ENCODE measurements at places on chromosomes 13 and 19.

- peak; percentile 13 for DNase-seq
Observed at GRCh38 chr13:110680852-110681251, 25.1 kb downstream of the CARS2 start.

DNA sequence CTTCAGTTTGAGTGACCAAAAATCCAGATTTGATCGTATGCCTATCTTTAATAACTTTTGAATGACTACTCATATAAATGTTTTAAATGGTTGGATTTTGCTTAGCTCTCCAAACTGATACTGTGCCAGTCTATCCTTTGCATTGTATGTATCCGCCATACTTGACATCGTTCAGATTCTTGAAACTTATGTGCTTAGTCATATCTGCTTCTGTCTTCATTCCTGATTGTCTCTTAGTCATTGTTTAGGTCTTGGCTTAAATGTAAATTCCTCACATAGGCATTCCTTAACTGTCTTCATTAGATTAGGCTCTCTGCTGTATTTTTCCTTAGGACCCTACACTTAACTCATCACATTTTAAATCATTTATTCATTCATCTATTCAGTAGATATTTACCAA, 126.0 kb downstream of the PCCA start:
- no peak for DNase-seq

DNA sequence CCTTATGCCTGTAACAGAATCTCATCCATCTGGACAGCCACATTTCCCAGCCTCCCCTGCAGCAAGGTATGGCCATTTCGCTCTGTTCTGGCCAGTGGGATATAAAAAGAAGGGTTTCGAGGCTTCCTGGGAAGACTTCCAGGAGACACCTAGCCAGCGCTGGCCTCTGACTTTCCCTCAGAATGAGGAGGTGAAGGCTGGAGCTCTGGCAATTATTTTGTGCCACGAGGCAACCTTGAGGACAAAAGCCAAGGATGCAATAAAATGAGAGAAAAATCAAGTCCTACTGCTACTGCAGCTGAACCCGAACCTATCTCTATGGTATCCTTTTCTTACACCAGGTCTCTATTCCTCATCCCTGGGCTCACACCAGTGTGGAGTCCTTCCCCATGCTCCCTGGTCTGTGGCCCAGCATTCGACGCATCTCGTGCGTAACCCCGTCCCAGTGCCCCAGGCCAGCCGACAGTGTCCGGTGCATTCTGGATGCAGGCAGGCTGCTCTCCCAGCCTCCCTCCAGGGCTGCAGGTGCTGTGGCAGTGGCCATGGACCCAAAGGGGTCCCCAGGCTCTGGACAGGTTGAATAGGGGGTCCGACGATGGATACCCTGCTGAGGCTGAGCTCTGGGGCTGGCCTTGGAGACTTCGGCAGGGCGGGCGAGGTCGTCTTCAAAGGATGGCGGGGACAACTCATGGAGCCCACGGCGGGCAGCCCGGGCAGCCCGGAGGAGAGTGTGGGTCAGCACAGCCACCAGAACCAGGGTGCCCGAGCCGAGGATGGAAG, 12.2 kb downstream of the TMEM221 start:
- no peak for DNase-seq

DNA sequence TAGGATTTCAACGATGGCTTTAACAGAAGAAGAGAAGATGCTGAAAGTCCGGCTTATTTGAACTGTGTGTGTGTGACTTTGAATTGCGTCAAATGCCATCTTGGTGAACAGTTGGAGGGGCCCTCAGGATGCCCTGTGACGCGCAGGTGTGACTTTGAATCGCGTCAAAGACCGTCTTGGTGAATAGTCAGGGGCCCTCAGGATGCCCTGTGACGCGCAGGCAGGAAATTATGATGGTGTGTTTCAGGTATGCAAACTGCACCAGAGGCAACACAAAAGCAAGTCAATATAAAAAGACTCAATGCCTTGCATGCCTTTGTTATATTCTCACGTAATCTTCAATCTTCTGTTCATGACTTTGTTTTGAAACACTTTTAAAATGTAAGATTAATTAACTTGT, 29.2 kb downstream of the ATP11A start:
- no peak for DNase-seq

DNA sequence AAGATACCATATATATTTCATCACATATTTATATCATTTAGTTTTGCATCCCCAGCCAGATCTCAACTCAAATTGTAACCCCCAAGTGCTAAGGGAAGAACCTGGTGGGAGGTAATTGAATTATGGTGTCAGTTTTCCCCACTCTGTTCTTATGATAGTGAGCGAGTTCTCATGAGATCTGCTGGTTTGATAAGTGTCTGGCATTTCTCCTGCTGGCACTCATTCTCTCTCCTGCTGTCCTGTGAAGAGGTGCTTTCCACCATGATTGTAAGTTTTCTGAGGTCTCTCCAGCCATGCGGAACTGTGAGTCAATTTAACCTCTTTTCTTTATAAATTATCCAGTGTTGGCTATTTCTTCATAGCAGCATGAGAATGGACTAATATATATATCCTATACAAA, 462.5 kb upstream of the SLITRK5 start:
- DNase-seq = no peak
